ENCODE measurements at places on chromosomes 16 and 17. TPM values are rescaled to one million over a fixed set of nuclear protein-coding genes. Genes with fewer than 3 reads are reported as not detected.
A peak's percentile ranks its signal among the peaks of the same experiment; 100 is the strongest.

The SLC13A2 gene
- not detected for total RNA-seq

The POLR3K gene
- 33.5 TPM for total RNA-seq

The GAST gene
- total RNA-seq = not detected

The ABCA6 gene
- total RNA-seq = not detected

The KRT9 gene
- 0.73 TPM for total RNA-seq

DNA sequence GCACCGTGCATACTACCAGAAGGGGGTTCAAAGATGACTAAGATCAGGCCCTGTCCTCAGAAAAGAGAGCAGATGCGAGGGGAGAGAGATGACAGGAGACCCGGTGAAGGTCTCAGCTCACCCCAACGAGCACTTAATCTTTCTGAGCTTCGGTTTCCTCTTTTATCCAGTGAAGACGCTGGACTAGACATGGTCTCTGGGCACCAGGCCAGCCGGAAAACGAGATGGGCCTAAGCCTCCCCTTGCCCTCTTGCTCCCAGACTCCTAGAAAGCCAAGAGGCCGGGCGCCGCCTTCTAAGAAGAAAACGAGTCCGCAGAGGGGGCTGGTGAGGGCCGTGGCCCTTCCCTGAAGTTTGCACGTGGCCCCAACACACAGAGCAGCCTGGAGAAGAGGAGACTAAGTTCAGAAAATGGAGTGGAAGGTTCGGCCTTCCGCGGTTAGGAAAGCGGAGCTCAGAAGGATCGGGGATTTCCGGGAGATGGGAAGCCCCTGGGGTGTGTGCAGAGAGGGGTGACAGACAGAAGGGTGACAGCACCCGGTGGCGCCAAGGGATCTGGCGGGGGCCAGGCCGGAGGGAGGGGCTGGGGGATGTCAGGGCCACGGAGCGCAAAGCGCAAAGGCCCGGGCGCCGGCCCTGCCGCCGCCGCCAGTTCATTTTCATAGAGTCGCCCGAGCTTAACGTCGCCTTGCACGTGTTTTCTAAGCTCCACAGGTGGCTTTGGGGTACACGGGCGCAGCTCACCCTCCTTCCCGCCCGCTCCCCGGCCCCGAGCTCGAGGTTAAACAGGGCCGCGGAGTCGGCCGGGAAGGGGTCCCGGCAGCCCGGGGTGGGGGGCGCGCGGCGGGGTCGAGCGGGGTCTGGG lies 42.1 kb upstream of the BHLHA9 start:
- H3K36me3 ChIP-seq = no peaks in the 10 kb centered on the region
- H3K4me1 ChIP-seq = no peaks in the 10 kb centered on the region
- H3K27ac ChIP-seq = no peak overlapping the region
- no peak for DNase-seq

DNA sequence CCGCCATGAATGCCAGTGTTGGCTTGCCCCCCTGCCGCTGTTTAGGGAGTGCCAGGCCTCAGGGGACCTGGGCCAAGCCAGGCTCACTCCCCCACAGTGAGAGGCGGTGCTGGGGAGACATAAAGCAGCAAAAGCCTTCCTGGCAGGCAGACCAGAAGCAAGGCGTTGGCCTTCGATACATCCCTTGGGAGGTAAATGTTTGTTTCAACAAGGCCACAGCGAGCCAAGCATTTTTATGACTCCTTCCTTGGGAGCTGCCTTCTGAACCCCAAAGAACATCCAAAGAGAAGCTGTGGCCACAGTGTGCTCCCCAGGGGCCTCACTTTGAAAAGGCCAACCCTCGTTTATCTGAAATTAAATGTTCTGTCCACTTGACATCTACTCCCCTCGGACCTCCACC lies 119.7 kb upstream of the CIBAR2 start:
- H3K4me3 ChIP-seq = no peak overlapping the region
- DNase-seq = no peak
- H3K27me3 ChIP-seq = no peaks in the 10 kb centered on the region
- no peaks in the 10 kb centered on the region for H3K4me1 ChIP-seq

DNA sequence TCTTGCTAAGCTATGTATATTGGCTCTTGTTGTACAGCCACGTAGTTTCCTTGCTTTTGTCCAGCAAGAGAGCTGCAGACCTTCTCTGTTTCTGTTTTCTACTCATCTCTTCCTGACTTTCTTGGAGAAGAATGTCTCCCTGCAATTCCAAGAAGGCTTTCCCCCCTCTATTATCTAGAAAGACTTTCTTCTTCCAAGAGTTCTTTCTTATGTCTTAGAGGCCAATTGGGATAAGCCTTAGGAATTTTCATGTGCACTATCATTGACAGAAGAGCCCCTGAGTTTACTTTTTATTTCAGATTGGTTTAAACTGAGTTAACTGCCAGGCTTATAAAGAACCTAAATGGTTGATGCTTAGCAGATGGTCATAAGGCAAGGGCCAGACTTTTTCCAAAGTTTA lies 9.0 kb downstream of the CAPNS2 start:
- DNase-seq = no peak
- no peaks in the 10 kb centered on the region for H3K27me3 ChIP-seq
- no peaks in the 10 kb centered on the region for H3K4me1 ChIP-seq
- no peak overlapping the region for H3K4me3 ChIP-seq

DNA sequence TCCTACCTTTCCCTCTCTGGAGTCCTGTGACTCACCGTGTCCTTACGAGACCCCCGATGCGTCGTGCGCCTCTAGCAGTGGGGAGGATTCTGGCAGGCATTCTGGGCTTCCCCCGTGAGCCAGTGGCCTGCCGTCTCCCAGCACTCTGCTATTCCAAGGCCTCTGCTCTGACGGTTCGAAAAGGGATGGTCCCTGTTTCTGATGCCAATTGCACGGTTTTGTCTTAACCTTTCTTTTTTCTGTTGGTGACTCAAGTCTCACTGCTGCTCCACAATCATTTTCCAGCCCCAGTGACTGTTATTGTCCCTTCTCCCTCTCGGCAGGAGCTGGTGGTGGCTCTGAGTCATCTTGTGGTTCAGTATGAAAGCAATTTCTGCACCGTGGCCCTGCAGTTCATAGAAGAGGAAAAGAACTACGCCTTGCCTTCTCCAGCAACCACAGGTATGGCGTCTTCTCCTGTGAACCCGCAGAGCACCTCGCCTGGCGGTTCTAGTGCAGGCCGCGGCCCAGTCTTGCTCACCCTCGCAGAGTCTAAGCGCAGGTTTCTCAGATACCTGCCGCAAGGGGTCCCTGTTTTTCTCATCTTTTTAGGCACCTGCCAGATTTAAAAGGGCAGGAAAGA lies 100.1 kb upstream of the CHMP6 start:
- DNase-seq = peak; percentile 93
- H3K4me1 ChIP-seq = peaks cover 31% of the 10 kb centered on the region
- H3K27me3 ChIP-seq = no peaks in the 10 kb centered on the region
- H3K27ac ChIP-seq = peak overlapping the region; percentile 95
- H3K36me3 ChIP-seq = no peaks in the 10 kb centered on the region

DNA sequence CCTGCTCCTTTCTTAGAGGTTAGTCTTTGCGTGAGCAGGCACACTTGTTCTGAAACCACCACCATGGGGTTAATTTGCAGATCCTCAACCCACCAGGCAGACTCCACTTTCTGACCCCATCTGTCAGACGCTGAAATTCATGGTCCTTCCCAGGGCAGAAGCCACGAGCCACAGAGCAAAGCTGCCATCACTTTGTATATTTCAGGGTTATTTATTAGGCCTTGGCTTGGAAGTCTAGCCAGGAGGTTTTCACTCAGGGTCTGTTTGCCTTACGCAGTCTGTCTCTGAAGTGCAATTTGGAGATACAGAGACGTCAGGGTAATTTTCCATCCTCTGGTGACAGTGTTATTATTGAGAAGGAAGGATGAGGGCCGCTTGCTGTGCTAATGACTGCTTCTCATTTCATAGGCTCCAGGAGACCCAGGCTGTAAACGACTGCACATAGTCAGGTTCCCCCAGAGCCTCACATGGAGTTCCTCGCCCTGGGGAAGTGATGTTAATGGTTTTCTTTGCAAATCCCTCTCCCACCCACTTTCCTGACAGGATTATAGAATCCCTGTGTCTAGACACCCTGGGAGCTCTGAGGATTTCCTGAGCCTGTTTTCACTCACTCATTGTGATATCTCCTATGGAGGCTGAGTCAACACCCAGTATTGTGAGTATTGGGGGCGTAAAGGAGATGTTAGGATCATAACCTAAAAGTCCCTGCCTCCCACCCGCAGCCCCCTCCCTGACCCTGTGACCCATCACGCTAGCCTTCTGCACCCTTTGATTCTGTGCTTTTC lies 269.0 kb downstream of the ABCC12 start:
- no peaks in the 10 kb centered on the region for H3K36me3 ChIP-seq
- H3K27me3 ChIP-seq = no peaks in the 10 kb centered on the region
- no peak overlapping the region for H3K4me3 ChIP-seq

DNA sequence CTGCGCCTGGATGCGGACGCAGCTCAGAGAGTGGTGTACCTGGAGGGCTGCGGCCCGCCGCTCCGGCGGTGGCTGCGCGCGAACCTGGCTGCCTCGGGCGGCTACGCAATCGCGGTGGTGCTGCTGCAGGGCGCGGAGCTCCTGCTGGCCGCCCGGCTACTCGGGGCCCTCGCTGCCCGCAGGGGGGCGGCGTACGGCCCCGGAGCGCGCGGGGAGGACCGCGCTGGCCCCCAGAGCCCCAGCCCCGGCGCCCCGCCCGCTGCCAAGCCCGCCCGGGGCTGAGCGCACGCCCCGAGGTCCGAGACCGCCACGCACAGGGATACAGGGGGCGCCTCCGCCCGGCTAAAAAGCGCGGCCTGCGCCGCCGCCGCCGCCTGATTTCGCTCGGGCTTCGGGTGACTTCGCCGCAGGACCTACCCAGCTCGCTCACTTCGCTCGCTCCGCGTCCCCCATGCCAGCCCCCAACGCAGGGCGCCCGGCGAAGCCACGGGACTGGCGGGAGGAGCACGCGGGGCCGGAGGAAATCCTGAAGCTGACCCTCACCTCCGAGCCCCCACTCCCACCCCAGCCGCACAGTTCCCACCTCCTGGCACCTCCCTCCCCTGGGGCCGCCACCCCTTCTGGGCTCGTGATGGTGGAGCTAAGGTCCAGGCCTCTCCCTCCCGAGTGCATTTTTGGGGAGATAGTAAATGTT lies 8.2 kb downstream of the PDE6G start:
- H3K27ac ChIP-seq = no peak overlapping the region
- H3K27me3 ChIP-seq = no peaks in the 10 kb centered on the region
- H3K36me3 ChIP-seq = no peaks in the 10 kb centered on the region
- no peaks in the 10 kb centered on the region for H3K4me1 ChIP-seq
- DNase-seq = no peak

DNA sequence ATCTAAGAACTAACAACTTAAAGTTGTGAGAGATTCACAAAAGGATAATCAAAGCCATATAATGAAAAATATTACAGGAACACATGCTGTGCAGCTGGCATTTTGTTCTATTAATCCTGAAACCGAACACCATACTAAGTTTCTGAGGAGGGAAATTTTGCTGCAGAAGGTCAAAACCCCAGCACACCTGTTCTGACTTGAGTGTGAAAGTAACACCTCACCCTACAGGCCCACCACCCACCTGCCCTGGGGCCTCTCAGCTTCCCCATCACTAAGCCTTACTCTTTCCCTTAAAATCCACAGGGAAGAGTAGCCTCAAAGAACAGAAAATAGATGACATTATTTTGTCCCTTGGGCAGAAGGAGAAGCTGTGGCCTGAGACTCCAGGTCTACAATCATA lies 44.8 kb downstream of the STAT5A start:
- DNase-seq = no peak
- peaks cover 34% of the 10 kb centered on the region for H3K4me1 ChIP-seq
- H3K27ac ChIP-seq = no peak overlapping the region
- H3K27me3 ChIP-seq = no peaks in the 10 kb centered on the region
- no peak overlapping the region for H3K4me3 ChIP-seq
- H3K36me3 ChIP-seq = peaks cover 30% of the 10 kb centered on the region

DNA sequence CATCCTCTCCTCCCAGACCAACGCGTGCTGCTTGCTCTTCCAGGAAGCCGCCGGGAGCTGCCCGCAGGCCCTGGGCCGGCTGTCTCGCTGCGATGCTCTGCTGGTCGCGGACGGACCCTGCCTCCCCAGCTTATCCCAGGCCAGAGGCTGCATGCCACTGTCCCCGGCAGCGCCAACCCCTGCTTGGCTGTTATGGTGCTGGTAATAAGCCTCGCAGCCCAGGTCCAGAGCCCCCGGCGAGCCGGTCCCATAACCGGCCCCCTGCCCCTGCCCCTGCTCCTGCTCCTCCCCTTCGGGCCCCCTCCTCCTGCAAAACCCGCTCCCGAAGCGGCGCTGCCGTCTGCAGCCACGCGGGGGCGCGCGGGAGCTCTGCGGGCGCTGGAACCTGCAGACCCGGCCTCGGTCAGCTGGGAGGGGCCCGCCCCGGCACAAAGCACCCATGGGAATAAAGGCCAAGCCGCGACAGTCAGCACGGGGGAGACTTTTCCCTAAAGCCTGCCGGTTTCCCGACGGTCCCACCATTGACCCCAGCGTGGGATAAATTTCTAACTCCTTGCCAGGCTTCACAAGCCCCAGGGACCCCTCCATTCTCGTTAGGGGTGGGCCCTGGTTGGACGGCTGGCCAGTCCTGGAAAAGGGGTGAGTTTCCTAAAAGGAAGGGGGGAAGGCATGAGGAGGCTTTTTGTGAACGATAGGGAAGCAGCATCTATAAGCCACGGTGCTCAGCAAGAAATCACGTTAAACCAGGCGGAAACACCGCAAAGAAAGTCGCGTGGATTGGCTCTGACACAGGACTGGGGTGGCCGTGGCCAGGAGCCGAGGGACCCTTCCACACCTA lies 11.2 kb downstream of the ENPP7 start:
- no peak overlapping the region for H3K27ac ChIP-seq
- H3K4me1 ChIP-seq = peaks cover 48% of the 10 kb centered on the region
- no peaks in the 10 kb centered on the region for H3K36me3 ChIP-seq
- H3K4me3 ChIP-seq = no peak overlapping the region
- DNase-seq = no peak
- H3K27me3 ChIP-seq = no peaks in the 10 kb centered on the region

DNA sequence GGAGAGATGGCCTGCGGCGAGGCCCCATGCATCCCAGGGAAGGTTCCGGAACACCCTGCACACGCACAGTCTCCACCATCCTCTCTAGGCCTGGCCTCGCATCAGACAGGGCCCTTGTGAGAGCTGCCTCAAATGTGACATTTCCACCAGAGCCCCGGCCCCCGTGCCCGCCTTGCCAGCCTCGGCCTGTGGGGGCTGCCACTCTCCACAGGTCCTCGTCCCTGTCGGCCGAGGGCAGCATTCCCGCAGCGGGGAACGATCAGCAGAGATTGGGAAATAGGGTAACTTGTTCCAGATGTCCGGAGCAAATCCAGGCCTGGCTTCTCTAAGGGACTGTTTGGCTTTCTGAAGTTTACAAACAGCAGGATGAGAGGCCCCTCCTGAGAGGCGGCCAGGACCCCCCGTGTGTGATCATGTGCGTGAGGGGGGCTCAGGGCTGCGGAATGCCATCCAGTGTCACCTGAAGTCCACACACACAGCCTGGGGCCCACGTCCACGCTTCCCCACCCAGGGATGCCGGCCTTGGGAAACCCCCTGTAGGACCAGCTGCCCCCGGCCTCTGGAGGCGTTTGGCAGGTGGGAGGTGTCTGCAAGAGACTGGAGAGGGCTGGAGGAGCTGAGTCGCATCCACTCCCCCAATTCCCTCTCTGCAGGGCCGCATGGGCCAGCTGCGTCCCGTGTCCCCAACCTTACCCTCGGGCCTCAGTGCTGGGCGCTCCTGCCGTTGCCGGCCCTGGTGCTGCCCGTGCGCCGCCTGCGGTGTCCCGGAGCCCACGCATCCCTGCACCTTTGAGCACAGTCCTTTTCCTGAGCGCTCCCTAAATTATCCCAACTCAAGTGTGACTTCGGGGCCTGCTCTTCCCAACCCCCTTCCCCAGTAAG lies 70.4 kb downstream of the ZDHHC7 start:
- peaks cover 8% of the 10 kb centered on the region for H3K4me1 ChIP-seq
- no peak for DNase-seq
- no peaks in the 10 kb centered on the region for H3K36me3 ChIP-seq
- no peak overlapping the region for H3K4me3 ChIP-seq

- H3K4me3 ChIP-seq = no peak overlapping the region
- H3K36me3 ChIP-seq = peaks cover 9% of the 10 kb centered on the region
- no peaks in the 10 kb centered on the region for H3K4me1 ChIP-seq
- H3K27ac ChIP-seq = no peak overlapping the region
- no peaks in the 10 kb centered on the region for H3K27me3 ChIP-seq
- no peak for DNase-seq
Observed at GRCh38 chr17:31373150-31374093, 18.1 kb upstream of the RAB11FIP4 start.
